Activated CD4-positive, alpha-beta T cell treated with anti-CD3 and anti-CD28 coated beads, Interleukin-2, amount 50 U/mL, for 24 hours (primary cell): ENCODE measurements at places on chromosomes 2 and 18.

DNA sequence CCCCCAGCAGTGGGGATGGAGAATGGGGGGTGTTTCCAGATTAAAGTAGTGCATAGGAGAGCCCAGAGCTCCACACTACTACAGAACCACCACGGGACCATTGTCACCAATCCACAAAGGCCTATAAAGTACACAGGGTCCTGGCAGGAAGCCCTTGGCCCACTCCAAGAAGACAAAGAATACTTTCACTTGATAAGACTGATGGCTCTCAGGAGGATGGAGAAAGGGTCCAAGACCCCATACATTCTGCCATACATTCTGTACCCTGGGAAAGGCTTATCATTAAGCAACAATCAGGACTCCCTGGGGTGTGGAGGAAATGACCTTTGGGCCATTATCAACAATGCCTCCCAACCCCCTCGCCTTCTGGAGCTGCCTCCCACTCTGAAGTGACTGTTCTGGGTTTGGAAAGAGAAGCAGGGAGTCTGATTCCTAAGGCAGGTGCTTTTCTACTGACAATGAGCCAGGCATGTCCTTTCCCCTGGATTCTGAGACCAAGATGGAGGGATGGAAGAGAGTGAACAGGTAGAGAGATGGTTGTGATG lies 85.4 kb downstream of the XDH start:
- no peak for DNase-seq

DNA sequence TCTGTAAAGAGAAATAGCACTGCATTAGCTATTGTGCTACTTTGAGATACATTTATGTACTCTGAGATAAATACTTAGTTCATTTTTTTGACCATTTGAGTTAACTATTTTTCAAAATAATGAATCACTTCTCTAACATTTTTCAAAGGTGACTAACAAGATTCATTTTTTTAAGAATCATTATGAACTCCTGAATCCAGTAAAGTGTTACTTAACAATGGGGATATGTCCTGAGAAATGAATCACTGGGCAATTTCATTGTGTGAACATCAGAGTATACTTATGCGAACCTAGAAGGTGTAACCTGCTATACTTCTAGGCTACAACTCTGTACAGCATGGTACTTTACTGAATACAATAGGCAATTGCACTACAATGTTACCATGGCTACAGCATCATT lies 355.8 kb downstream of the ARL6IP6 start:
- no peak for DNase-seq

DNA sequence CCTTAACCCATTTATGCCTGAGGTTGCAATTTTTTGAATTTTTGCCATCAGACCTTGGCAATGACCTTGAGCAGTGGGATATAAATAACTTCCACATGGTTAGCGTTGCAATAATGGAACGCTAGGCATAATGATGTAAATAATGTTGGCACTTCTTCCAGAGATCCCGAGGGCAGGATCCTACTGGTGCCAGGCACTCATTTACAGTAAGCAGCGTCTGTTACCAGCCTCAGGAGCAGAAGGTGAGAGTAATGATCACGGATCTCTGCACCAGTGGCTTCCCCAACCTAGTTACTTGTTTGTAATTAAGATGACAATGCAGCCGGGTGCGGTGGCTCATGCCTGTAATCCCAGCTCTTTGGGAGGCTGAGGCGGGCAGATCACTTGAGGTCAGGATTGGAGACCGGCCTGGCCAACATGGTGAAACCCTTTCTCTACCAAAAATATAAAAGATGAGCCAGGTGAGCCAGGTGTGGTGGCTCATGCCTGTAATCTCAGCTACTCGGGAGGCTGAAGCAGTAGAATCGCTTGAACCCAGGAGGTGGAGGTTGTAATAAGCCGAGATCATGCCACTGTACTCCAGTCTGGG lies 41.9 kb downstream of the CPO start:
- DNase-seq, result no peak

DNA sequence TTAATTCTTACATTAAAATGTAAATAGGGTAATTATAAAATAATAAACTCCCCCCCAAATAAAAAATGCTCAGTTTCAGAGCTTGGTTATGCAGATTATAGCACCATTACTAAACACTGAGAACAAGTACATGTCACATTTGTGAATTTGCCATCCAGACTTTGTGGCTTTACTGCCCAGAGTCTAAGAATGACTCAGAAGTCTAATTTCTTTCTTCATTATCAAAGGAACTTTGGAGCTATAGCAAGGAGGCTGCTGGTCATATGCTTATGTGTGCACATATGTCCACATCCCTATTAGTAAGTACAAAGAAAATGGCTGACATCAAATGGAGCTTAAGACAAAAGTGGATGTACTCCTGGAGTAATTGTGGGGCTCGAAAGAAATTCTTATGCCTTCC lies 248.5 kb upstream of the SESTD1 start:
- no peak for DNase-seq

DNA sequence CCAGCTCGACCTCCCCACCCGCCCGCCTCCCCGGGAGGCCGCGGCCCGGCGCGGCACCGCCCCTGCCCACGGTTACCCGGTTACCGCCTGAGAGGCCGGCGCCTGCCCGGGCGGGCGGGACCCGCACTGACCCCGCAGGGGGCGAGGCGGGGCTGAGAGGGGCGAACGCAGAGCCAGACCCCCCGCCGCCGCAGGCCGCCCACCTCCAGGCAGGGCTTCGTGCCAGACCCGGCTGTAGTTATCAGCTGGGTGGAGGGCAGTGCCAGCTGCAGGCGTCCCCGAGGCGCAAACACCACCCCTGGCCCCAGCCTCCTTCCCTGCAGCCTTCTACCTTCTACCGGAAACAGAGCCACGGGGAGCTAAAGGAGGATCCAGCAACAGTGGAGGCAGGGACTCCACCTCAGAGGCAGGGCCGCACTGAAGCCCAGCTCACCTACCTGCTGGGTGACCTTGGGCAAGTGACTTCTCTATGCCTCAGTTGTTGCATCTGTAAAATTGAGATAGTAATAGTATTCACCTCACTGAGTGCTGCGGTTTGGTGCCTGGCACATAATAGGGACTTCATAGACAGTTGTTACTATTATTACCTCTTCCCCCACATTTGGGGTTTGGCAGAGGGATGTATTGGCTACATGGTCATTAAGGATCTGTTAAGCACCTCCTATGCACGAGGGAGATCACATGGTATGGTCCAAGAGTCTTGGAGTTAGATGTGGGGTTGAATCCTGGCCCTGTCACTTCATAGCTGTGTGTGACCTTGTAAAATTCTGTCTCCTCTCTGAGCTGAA lies 231.6 kb upstream of the SMAD2 start:
- DNase-seq, result no peak

DNA sequence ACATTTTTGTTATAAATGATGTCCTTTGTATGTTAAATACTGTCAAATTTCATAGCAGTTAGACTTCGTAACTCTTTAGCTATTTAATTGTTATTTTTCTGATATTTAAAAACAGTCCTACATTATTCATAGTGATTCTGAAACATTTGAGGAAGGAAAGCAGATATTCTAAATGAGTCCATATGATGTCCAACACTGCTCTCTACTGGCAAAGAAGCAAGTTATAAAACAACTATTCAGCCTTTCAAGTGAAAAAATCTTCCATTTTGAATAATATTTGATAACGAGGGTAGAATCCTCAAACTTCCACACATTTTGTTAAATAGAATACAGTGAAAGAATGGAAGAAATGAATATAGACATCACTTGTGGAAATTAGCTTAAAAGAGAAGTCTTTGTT lies 220.8 kb downstream of the GULP1 start:
- no peak for DNase-seq

DNA sequence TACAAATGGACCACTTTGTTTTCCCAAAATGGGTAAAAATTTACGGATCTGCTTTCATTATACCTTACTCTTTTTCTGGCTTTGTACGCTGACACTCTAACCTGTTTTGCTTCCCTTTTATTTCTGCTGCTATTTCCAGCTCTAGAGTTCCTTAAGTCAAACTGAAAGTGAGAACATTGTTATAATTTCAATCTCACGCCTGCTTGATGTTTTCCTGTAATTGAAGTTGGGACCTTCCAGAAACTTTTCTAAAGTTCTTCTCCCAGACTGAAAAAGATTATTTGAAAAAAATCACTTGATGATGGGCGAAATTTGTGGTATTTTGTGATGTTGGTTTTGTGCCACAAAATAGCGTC lies 1.8 kb downstream of the GLS start:
- no peak for DNase-seq

DNA sequence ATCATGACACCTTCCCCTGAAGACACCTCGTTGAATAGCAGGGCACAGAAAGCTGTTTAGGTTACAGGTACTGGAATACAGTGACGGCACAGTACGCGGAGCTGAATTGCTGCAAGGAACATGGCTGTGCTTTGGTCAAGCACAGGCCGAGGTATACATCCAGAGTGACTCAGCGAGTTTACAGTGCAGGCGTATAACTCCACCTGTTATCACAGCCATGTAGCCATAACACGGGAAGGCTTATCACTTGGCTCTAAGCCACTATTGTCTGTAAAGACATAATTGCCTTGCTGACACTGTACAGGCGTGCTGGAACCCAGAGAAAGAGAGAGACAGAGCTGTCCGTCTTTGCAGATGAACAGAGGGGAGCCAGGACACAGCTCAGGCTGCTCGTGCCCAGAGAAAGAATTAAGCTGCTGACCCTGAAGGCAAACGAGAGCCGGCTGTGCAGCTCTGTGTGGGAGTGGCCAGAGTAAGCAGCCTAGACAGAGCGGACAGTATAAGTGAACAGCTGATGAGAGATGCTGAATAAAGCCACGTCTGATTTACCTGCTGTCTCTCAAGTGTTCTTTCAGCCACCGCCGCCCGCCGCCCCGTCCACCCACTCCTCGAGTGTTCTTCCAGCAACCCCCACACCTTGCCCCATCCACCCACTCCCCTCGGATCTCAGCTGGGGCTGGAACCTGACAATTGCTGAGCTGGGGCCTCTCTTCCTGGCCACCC lies 87.3 kb upstream of the PPP1CB start:
- no peak for DNase-seq

GRCh38 chr2:150339282-150339681 lies 148.2 kb downstream of the RND3 start:
- DNase-seq, result no peak

- DNase-seq, result no peak
Measured at GRCh38 chr18:47558110-47558750, 306.8 kb upstream of the SKOR2 start.

DNA sequence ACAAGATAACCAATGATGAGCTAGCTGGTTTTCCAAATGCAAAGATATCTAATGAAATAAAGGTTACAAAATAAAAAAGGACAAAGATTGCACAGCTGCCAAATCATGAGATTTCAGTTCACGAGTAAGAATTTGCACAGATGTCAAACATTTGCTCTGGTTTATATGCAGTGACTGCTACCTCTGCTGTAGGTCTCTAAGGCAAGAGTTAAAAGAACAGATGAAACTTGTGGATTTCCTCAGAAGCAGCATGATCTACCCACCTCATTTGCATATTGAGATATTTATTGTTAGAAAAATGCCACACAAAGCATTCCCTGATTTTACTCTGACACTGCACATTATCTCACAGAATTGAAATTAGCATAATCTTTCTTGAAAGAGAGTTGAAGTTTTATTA lies 763.2 kb upstream of the ZEB2 start:
- no peak for DNase-seq

- DNase-seq, result no peak
Measured at GRCh38 chr2:134083548-134083947, 170.3 kb upstream of the MGAT5 start.

DNA sequence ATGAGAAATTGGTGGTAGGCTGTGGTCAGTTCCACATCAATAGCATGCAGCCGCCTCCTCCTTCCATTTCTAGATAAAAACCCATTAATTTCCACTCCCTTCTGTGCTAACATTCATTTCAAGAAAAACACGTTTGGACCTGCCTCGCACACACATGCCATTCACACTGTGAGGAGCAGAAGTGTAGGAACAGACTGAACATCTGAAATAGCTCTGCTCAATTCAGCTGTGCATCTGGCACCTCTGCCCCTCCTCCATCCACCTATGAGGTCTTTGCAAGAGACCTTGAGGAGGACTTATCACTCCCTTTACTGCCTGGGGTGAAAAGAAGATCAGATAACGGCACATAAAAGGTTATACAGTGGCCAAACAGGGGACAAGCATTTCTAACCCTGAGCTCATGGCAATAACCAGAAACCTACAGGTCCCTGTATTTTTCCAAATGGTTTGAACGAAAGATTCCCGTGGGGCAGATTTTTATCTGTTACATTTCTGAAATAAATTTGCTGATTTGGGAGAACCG lies 30.8 kb upstream of the LRP2 start:
- DNase-seq, result no peak

- DNase-seq, result no peak
Measured at GRCh38 chr18:13611142-13611600, 115.2 kb downstream of the FAM210A start.

DNA sequence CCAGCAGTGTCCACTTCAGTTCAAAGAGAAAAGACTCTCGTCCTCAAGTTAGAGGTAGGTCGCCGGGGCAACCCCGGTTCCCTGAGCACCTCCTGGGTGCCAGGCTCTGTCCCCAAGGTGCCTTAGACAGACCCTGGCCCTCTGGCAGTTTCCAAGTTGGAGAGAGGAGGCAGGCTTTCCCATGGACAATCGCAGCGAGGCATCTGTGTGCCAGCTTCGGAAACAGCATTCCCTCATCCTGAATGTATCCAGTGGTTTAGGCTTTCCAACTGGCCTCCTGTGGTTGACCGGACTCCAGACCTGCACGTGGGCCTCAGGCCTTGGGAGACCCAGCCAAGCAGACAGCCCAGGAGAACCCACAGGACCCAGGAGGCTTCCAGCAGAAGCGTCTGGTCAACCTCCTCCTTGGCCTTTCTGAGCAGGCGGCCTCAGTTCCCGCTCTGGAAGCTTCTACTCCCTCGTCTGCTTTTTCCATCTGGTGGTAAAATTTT lies 70.3 kb downstream of the KCNF1 start:
- DNase-seq, result no peak

DNA sequence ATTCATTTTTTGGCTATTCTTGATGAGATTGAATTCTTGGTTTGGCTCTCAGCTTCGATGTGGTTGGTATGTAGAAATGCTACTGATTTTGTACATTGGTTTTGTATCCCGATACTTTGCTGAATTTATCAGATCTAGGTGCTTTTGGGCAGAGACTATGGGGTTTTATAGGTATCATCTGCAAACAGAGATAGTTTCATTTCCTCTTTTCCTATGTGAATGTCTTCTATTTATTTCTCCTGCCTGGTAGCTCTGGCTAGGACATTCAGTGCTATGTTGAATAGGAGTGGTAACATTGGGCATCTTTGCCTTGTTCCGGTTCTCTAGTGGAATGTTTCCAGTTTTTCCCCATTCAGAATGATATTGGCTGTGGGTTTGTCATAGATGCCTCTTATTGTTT lies 5.5 kb upstream of the TACR1 start:
- DNase-seq, result no peak

DNA sequence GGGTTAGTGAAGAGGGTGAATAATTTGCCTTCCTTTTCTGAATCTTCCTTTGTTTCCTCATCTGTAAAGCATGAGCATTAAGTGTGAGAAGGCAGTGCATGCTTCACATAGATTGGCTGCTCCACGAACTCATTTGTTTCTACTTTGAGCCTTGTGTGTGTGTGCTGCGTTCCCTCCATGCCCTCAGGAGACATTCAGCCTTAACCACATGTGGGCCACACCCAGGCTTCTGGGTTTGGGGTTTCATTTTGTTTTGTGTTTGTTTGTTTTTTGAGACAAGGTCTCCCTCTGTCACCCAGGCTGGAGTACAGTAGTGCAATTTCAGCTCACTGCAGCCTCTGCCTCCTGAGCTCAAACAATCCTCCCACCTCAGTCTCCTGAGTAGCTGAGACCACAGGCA lies 843.3 kb downstream of the GALR1 start:
- no peak for DNase-seq

- no peak for DNase-seq
Measured at GRCh38 chr18:35117372-35117771, 76.2 kb downstream of the MAPRE2 start.
